ENCODE measurements at places on chromosomes 1 and 21.

DNA sequence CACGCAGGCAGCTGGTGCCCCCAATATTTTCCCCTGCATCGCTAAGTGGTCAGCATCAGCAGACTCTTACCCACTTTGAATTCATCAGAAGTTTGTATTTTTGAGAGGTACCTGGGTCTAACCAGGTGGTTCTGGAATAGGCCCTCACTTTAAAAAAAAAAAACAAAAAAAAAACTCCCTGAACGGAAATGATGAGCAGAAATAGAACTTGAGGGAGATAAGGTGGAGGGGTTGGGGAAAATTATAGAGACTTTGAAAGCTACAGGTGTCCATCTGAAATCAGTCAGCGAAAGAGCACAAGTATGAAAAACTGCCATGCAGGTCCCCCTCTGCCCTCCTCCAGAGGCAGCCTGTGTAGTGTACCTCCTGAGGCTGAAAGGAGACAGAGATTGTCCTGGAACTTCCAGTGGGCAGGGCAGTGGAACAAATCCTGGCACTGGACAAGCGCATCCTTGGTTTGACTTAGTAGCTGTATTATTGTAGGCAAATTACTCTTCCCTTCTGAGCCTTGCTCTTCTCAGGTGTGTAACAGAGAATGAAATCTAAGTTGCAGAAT lies 1.2 kb downstream of the SLAMF7 start:
- DNase-seq, result no peak

DNA sequence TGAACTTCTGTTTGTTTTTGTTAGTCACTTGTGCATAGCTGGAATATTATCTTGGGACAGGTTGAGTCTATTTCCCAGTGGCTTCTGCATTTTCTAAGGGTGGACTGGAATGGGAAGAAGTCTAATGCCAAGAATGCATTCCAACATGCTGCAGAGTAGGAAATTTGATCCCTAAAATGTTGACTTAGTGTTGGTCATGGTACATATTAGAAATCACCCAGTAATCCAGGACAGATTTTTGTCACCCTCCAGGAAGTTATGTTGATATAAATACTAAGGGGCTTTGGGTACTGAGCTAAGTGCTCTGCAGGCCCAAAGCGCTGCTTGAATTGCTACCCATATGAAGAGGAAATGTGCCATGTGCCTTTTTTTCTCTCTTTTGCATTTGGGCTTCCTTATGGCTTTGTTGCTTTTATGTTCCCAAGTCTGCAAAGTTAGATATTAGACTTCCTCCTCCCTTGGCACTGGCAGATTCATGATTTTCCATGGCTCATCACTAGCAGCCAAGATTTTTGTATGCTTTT lies 10.0 kb downstream of the ARID1A start:
- no peak for DNase-seq

DNA sequence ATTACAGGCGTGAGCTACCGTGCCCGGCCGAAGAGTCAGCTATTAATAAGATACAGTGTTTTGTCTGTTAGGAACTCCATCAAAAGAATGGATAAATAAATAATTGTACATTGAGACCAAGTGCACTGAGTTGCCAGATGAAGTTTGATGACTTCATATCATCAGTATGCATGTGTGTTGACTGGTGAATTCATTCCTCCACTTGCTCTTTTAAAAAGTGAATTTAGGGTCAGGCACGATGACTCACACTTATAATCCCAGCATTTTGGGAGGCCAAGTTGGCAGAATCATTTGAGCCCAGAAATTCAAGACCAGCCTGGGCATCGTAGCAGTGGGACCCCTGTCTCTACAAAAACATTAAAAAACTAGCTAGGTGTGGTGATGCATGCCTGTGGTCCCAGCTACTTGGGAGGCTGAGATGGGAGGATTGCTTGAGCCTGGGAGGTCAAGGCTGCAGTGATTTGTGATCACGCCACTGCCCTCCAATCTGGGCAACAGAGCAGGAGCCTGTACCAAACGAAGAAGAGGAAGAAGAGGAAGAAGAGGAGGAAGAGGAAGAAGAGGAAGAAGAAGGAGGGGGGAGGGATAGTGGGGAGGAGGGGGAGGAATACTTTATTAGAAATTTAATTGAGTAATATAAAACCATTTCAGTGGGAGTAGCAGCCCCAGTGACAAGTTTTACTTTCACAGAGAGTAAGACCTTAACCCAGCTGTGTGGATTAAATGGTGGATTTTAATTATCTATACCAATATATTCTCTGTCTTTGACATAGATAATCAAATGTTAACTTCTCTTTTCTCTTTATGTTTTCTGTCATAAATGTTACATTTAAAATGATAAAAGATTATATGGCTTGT lies 74.9 kb downstream of the CCDC18 start:
- no peak for DNase-seq

DNA sequence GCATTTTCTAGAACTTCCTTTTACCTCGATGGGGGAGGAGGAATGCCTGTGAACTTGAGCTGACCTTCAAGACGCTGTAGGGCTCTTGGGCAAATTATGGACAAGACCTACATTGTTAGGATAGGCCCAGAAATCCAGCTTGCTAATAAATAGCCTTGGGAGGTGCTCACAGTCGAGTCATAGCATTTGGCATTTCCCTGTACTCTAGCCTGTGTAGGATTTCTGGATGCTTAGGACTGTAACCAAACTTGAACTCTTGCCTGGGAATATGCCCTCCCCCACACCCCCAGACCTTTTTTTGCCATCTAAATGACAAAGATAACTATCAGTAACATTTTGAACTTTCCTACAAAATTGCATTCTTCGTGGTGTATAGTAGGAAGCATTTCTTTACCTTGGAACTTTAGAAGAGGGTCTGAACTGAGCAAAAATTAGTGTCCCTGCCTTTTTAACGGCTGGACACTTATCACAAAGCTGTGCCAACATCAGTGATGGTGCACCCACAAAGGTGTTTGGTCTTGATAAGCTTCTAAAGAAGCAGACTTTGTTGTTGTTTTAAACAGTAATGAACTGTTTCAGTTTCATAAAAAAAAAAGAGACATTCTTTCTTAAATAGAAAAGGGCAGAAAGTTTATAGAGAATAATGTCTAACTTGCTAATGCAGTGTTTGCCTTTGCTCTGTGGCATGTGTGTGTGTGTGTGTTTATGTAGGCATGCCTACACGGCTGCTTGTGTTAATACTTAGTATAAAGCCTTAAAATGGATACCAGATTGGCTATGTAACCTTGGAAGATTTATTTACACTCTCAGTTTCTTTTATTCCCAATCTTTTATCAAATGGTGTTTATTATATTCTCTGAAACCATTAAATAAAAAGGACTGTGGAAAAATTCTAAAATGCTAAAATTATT lies 88.2 kb downstream of the NFIA start:
- DNase-seq, result no peak

GRCh38 chr1:98371764-98372163 lies 289.8 kb upstream of the SNX7 start:
- no peak for DNase-seq

- no peak for DNase-seq
These were observed 622.9 kb upstream of the ADAMTS5 start for GRCh38 chr21:27589781-27590180.

DNA sequence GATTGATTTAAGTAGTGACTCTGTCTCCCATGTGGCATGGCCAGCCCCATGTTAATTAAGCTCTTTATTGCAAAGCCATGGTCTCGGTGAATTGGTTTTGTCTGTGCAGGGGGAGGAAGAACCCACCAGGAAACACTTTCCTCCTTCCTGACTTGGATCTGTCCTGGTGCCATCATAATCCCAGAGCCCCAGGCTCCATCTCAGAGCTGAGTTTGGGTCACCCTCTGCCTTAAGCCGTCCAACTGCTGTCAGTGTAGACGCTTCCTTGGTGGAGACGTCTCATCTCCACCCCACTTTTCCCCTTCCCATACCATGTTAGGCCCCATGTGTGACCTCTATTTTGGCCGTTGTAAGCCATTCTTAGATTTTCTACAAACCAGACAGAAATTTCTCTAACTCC lies 36.0 kb upstream of the COL6A2 start:
- no peak for DNase-seq

DNA sequence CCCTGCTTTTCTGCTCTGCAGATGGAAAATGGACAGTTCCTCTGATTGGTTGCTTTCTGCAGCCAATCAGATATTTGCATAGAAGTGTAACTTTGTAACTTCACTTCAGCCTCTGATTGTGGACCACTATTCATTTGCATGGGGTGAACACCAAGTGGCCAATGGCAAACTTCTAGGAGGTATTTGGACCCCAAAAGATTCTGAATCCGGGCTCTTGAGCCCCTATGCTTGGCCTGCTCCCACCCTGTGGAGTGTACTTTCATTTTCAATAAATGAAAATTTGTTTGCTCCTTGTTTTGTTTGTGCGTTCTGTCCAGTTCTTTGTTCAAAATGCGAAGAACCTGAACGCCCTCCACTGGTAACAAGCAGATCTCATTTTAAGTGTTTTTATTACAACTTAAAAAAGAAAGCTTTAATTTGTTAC lies 6.4 kb upstream of the GSTM4 start:
- DNase-seq, result no peak

- DNase-seq, result no peak
These were observed at the start of gene ANKRD65 for GRCh38 chr1:1421147-1421906. Gene ANKRD65, minus strand, starts transcription at chr1:1421276. Its CDS starts 271 bp downstream, at chr1:1421005.

GRCh38 chr1:78779831-78780230 lies 130.2 kb downstream of the IFI44 start:
- DNase-seq, result no peak

DNA sequence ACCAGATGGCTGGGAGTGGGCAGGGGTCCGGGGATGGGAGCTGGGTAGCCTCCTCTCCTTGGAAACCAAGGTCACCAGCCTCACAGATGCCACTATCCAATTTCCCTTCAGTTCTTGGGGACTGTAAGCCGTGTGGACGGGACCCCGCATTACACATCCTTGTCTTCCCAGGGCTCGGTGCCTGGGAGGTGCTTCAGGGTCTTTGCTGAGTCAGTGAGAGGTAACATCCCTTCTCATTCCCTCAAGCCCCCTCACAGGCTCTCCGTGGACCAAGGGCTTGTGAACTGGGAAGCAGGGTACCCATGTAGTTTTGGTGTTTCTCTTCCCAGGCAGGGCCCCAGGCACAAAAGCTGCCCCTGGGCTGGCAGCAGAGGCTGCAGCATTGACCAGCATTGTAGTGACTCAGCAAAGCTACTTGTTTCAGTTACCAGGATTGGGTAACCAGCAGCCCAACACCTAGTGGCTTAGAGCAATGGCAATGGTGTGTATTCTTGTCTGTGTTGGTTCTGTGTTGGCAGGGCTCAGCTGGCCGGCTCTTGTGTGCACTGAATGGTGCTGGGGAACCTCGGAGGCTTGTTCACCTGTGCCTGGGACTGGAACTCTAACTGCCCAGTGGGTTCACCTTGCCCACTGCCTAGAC lies 24.6 kb upstream of the PCBP3 start:
- no peak for DNase-seq

DNA sequence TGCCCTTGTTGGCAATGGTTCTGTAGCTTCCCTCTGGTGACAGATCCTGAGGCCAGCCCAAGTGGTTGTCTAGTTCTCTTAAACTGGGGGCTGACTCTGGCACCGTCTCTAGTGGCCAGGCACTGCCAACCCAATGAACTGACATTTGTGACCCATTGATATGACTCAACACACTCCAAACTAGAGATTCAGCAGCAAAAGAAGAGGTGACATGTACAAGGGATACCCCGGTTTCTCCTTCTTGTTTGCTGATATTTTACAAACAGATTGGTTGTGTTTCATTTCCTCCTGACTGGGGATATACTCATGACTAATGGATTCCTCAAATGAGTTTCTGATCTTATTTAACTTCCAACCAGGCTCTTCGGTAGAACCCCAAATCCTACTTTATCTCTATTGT lies 65.9 kb upstream of the DNAJC6 start:
- no peak for DNase-seq

All from stimulated activated CD4-positive, alpha-beta T cell treated with anti-CD3 and anti-CD28 coated beads, Interleukin-1b, Interleukin-23, amount 100 ng/mL, for 4 hours (primary cell).